Cardiac fibroblast (primary cell): ENCODE measurements at places on chromosomes 13 and 19.

DNA sequence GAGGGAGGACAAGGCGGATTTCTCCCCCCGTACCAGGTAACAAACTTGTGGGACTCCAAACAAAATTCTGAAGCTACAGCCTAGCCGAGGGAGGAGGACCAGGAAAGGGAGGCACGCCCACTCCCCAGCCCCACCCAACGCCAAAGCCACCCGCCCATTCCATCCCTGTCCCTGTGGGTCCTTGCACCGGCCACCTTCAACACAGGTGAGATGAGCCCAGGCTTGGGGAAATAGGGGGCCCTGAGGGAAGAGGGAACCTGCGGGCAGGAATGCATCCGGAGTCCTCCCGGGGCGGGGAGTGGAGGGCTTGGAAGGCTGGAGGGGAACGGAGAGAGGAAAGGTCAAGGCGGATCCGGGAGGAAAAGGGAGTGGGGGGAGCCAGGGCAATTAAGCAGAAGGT, at the start of gene BEST2:
Gene BEST2 (plus strand): TSS at position 157 of the 400 bp plus-strand sequence. CDS start 802 bp downstream, outside the sequence.
- DNase-seq: no peak

- no peak for DNase-seq
Measured at GRCh38 chr13:105491345-105491744, 1044.1 kb downstream of the EFNB2 start.

GRCh38 chr13:20702915-20703779, at the start of gene IL17D:
Gene IL17D (plus strand): TSS chr13:20703699. CDS start chr13:20704002, 303 bp downstream.
- peak; percentile 20 for DNase-seq

DNA sequence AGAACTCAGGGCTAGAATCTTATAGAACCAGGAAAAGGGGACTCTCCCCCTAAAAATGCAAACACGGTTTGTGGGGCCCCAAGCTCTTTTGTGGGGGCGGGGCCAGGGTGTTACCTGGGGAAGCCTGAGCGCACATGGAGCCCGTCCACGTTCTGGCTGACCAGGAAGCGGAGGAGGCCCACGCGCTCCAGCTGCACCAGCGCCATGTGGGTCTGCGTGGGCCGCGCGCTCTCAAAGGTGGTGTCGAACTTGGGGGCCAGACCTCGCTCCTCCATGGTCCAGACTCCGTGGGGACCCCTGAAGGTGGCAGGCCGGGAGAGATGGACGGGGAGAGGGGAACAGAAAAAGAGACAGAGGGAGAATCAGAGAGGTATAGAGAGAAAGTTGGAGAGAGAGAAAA, 3.4 kb downstream of the SIRT6 start:
- no peak for DNase-seq

DNA sequence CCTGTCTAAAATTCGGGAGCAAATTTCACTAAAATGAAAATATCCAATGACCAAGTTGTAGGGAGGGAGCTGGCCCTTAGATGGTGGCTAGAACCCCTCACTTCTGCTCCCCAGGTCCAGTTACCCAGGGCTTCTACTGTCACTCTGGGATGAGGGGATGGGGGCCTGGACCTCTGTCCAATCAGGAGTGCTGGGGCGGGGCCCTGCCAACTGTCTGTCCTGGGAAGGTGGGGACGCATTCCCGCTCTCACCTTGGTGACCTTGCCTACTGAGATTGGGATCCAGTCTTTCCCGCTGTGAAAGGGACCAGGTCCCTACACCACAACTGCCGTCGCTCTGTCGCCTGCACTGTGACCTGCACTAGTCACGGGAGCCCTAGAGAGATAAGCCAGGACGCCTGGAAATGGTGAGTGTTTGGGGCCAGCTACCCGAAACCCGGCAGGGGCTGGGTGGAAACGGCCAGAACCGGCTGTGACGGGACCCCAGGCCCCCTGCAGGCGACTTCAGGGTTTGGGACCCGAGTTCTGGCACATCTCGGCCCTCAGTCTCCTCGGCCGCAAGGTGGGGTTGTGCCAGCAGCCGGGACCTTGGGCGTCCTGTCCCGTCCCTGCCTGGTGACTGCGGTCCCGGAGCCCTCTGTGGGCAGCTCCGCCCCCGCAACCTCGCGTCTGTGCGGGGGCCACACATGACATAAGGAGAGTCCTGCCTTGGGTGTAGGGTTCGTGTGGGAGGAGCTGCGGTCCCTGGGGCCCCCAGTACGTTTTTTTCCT, 22.8 kb downstream of the ZNF20 start:
- no peak for DNase-seq

DNA sequence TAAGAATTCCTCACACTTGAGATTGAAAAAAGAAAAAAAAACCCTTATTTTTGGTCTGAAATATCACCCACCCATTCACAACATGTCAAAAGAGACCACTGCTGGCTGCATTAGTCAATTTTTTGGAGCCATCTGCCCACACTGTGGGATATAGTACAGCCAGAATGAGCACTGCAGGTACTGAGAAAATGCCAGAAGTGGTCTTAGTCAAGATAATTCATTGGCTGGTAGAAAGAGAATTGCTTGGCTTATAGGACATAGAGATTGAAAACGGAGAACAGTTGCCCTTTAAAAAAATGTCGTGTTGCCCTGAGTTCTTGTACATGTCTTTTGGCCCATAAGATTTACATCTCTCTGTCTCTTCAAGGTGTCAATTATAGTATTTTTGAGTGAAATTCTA, 1899.5 kb downstream of the OLFM4 start:
- DNase-seq: no peak
